ENCODE measurements at places on chromosomes 4 and X. TPM values are rescaled to one million over a fixed set of nuclear protein-coding genes. Genes with fewer than 3 reads are reported as not detected.

GRCh38 chr4:56979421-56980072, 851 bp downstream of the POLR2B start:
- DNase-seq, result no peak

DNA sequence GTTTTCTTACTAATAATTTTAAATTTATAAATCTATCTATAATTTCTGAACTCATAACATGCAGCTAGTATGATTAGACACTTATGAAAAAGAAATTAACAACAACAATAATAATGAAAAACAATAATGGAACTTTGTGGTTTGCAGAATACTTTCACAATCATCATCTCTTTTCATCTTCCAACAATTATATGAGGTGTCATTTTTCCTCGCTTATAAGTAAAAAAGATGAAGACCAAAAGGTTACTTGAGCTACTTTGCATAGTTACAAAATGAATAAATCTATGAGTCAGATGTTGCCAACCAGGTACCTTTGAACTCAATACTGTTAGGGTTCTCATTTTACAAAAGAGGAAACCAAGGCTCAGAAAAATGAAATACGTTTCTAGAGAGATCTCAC, 98.5 kb upstream of the ELOVL6 start:
- DNase-seq, result no peak

DNA sequence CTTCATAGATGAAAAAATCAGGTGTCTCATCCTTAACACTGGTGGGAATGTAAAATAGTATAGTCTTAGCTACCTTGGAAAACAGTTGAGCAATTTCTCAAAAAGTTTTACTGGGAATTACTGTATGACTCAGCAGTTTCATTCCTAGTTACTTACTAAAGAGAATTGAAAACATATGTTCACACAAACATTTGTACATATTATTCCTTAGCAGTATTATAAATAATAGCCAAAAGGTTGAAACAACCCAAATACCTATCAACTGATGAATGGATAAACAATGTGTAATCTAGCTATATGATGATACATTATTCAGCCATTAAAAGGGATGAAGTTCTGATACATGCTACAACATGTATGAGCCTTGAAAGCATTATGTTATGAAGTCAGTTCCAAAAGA, 41.7 kb downstream of the RBM46 start:
- DNase-seq, result peak; percentile 80

GRCh38 chr4:80154545-80154933, 42.8 kb upstream of the PRDM8 start:
- no peak for DNase-seq

DNA sequence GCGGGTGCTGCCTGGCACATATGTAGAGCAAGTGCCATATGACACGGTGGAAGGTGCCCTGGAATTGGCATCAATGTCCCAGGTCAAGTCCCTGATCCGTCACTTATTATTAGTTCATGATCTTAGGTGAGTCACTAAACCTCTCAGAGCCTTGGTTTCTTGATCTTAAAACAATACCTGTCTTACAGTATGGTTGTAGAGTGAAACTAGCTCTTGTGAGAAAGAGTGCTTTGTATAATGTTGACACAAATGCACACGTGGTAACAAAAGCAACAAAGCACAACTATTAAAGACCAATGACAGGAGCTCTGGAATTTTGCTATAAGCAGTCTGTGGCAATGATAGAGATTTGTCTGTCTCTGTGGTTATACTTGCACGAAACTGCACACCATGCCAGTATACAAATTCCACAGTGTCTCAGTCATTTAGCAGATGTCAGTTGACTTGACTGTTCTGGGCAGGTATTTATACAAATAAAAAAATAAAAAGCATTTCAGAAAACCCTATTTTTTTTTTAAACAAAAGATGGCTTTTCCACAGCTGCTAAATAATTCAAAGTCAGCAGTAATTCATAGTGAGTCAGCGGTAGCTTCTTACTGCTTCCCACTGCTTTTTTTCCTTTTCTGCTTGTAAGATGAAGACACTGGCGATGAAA, 19.7 kb upstream of the ACSL1 start:
- DNase-seq, result peak; percentile 32

RRH gene
- 0.19 TPM for total RNA-seq
